ENCODE measurements at places on chromosomes 5 and 9.

DNA sequence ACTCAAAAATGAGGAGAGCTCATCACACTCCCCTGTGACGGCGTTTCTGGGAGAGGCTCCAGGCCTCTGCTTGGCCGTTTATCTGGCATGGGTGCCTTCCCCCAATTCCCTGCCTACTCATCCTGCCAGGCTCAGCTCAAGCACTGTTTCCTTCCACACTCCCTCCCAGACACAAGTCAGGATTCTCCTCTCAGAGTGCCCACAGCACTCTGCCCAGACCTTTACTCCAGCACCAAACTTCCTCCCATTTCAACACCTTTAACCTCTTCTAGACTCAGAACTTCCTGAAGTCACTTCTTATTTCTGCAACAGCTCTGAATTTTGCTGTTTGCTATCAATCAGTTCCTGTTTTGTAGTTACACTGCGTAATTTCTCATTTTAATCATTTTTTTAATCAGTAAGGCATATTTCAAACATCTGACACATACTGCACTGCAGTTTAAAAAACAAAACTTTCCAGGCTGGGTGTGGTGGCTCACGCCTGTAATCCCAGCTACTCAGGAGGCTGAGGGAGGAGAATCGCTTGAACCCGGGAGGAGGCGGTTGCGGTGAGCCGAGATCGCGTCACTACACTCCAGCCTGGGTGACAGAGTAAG lies 16.0 kb downstream of the TRMO start:
- peak; percentile 48 for DNase-seq

- no peak for DNase-seq
These were observed 384.2 kb upstream of the RPS23 start for GRCh38 chr5:82662340-82662739.

DNA sequence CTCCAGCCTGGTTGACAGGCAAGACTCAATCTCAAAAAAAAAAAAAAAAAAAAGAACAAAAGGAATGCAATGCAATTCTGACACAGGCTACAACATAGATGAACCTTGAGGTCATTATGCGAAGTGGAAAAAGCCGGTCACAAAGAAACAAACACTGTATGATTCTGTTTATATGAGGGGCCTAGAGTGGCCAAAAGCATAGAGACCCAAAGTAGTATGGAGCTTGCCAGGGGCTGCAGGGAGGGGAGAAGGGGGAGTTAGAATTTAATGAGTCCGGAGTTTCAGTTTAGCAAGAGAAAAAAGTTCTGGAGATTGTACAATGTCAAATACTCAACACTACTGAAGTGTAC lies 33.2 kb upstream of the ASS1 start:
- DNase-seq: no peak

DNA sequence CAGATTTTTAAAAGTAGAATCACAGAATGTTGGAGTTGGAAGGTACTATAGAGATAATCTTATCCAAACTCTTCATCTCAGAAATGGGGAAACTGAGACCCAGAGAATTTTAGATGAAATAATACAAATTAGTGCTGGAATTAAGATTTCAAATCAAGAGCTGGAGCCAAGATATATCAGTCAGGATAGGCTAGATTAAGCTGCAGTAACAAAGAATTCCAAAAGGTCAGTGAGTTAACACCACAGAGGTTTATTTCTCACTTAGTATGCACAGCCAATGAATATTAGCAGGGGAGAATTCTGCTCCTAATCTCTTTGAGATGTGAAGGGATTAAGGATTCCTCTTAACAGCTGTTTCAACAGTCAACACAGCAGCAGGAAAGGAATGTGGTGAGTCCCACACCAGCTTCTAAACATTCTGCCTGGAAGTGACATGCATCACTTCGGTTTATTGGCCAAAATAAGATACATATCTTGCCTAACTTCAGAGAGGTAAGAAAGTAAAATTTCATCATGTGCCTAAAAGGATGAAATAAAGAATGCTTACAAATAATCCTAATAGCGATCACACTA lies 136.8 kb downstream of the FRMD3 start:
- DNase-seq: no peak

DNA sequence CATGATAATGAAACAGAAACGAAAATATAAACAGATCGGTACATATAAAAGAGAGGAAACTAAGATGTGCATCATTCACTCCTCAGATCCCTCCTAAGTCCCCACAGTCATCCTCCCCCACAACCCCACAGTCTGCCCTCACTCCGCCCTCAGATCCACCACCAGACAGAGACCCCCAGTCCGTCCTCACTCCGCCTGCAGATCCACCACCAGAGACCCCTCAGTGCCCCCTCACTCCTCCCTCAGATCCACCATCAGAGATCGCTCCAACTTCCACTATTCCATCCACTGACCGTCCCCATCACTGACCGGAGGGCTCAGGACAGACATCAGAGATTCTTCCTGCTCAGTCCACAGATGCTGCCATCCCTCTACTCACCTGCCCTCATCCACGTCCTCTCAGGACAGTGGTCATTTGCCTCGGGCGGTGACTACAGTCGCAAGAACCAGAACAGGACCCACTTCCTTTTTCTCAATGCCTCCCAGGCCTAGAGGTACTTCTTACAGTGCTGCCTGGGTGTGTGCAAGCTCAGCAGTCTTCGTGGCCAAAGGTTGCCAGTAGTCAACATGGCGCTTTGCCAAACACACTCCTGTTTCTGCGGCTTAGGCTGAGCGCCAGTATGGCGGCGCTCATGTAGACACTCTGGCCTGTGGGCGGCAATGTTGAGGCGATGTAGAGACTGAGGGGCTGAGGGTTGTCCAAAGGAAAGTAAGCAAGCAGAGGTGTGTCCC lies 8.3 kb upstream of the SPATA31C1 start:
- DNase-seq: no peak

DNA sequence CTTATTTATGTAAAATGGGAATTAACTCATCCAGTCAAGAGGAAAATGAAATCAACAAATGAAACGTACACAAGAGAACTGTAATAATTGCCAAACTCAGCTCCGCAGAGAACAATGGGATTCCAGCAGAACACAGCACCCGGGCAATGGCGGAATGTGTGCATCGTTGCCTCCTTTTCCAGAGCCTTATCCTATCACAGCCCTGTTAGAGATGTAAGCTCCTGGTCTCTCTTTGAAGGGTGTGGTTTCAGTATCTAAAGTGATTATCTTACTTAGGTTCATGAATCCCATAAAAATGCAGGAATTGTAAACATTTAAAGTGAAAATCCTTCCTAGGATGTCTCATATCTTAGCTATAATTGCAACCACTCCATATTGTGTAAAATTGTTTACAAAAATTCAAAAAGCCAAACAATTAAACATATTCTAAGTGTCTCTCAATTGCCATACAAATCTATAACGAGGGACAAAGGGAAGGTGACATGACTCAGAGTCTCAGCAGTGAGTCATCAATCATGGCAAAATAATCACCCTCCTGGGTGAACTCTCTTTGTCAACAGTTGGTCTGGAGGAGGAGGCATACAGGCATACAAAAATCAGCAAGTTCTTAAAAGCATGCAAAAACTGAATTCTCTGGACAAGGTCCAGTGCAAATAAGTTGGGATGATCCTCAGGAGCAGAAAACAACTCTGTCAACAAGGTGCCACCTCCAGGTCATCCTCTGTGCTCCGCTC lies 22.6 kb downstream of the SEMA5A start:
- DNase-seq: no peak

DNA sequence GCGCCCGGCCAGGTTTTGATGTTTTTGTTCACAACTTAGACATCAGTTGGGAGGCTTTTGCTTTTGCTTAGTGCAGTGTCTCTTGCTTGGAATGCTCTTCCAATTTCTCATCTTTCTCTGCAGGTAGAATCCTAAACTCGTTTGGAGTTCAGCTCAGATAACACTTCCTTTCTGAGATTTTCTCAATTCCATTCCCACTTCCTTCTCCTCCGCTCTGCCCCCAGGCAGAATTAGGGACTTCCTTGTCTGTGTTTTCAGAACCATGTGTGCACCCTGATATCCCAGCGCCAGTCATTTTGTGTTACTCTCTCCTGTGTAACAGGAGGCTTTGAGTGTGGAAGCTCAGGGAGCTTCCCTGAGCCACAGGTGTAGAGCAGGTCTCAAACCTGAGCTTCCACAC lies 171.0 kb downstream of the INSYN2B start:
- no peak for DNase-seq

DNA sequence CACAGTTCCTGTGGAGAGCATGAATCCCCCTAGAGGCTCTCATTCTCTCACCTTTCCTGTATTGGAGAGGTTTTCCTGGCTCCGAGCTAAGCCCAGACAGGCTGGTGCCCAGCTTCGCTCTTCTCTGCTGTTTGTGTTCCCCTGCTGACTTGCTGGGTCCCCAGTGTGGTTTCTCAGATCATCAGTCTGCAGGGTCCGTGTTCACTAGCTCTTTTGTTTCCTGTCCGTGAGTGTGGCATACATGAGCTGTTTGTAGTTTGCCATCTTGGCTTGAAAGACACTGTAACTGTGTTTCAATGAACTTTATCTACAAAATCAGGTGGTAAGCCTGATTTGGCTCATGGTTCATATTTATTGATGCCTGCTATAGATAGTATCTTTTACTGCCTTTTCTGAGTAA lies 23.8 kb downstream of the LOX start:
- DNase-seq: no peak

DNA sequence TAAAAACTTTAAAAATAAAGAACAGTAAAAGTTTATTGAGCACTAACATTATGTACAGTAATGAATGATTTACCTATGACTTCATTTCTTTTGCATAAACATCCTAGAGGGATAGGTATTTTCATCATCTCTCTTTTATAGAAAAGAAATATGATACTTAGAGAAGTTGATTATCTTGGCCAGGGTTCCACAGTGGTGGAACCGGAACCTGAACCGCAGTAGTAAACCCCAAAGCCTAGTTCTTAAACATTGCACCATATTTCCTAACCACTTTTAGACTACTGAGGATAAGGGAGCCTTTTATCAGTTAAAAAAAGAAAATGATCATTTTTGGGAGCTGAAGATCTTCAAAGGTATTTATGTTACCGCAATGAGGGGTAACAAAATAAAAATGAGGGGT lies 205.7 kb upstream of the SGCD start:
- DNase-seq: no peak

DNA sequence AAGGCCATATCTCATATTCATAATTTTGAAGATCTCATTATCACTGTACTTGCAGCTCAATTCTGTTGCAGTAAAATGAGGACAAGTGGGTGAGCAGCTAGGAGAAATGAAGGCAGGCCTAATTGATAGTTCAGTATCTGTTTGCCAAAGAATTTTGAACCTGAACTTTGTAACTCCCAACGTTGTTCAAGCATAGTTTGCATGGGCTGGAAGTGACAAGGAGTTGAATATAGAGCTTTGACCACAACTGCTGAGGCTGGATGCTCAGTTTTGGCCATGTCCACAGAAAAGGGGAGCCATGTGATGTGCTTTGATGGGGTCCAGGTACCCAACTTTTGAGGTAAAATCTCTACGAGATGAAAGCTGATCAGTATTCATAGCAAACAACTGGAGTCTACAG lies 177.5 kb downstream of the NXNL2 start:
- no peak for DNase-seq

DNA sequence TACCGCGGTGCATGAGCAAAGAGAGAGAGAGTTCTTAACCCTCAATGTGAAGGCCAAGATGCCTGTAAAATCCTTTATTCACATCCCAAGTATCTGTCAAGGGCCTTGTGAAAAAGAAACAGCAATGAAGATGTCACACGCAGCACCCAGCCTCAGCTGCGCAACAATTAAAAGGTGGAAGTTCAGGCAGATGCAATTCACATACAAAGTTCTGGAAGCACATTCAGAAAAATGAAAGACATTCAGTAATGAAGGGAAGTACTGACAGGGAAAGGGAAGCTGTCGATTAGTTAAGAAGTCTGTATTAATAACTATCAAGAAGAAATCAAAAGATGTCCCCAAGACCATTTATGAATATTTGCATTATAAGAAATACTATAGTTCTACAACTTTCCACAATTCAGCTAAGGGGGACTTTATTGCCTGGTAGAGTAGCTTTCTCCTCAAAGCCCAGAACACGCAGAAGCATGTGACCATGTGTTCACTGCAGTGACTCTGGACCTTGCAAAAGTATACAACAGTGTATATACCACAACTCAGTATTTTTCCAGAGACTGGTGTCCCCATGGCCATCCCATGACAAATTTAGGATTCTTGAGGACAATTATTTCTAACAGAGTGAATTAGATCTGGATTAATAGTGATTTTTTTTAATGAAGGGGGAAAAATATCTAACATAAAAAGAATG lies 137.5 kb downstream of the CDK5RAP2 start:
- DNase-seq: no peak

- DNase-seq: no peak
These were observed 1.9 kb upstream of the HINT2 start for GRCh38 chr9:35816708-35817107.

DNA sequence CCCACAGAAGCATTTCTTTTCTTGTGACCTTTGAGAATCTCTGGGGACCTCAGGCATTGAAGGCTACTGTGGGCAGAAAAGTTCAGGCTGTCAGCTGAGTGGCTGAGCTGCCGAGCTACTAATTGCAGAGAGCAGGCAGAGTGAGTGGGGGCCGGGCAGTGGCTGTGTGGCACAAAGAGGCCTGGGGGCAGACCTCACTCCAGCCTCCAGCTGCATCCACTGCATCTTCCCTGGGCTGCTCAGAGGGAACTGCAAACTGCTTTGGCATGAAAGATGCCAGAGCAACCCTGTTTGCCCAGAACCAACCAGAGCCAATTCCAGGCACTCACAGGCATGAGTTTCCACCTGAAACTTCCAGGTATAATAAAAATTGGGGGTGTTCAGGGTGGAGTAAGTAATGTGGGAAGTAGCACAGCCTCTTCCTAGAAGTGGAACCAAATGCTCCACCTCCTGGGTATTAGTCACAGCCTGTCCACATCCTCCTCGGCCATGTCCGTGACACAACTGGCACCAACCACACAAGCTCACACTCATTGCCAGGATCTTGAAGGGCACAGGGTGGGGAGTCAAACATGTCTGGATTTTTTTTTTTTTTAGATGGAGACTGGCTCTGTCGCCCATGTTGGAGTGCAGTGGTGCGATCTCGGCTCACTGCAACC lies 548.9 kb downstream of the BNC2 start:
- no peak for DNase-seq

DNA sequence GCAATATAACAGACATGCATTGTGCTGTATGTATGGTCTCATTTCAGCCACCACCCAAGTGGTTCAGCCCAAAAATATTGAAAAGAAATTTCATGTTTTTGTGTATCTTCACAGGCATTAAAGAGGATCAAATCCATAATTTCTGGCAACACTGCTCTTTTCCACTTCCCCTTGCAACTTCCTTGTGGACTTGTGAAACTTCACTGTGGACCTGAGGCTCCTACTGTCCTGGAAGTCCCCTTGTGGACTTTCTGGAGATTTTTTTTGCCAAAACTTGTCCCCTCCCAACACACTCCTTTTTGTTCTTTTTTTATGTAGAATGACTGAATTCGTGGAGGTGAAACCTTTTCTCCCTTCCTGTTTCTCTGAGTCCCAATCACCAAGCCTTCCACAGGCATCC lies 14.3 kb downstream of the OTULINL start:
- no peak for DNase-seq

DNA sequence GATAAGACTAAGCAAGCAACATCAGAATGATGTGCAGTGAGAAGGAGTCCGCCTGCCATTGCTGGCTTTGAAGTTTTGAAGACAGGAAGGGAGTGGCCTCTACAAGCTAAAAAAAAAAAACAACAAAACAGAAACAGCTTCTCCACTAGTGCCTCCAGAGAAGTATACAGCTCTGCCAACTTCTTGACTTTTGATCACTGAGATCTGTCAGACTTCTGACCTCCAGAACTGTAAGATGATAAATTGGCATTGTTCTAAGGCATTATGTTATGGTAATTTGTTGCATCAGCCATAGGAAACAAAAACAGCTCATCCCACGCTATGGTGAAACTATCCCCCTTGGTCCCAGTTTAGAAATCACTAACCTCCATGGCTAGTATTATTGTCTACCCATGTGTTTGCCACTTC lies 131.0 kb upstream of the VCAN start:
- no peak for DNase-seq

GRCh38 chr9:90433398-90433941 lies 209.2 kb downstream of the DIRAS2 start:
- DNase-seq: no peak

Data from T-helper 9 cell (primary cell).